ENCODE measurements at places on chromosomes 11 and 22.

GRCh38 chr11:44088377-44088776 lies 7.1 kb upstream of the EXT2 start:
- DNase-seq, result no peak

DNA sequence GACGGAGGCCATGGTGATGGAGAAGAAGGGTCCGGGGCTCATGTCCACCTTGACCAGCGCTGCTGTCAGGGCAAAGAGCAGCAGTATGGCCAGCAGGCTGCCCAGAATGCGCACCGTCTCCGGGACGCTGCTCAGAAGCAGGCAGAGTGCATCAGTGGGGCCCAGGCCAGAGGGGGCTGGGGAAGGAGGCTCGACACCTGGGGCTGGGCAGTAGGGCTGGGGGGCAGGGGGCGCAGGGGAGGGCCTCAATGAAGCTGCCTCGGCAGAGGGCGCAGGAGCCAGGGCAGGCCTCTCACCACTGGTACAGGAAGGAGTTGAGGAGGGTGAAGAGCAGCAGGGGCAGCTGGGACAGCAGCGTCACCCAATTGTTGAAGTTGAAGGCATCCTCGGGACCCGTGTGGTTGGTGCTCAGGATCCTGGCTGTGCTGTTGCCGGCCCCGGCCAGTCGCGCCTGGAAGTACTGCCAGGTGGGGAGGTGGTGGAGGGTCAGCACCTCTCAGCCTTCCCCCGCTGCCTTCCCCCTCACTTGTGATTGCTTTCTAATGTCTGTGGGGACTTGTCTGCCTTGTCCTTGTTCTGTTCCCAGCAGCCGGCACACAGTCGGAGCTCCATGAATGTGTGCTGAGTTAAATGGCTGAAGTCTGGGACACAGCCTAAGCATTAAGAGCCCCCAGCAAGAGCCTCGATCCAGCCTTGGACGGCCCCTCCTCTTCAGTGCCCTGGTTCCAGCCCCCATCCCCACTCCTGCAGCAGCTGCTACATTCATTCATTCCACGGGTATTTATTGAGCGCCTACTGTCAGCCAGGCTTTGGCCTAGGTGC lies 2.3 kb downstream of the SLC29A2 start:
- DNase-seq, result no peak

DNA sequence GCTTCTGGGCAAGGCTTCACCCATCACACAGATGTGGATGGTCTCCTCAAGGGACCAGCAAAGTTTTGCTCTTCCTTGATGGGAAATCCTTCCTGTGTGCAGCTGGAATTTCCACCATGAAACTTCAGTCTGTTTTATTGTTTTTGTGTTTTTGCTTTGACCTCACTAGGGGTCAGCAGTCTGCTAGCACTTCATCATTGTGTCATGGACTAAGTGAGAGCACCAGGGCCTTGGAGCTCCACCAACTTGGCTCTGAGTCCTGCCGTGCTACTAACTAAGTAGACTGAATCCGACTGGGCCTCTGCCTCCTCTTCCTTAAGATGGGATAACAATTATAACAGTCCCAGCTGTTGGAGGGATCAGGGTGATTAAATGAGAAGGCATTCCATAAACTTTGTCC lies 305.8 kb upstream of the NCAM1 start:
- DNase-seq, result no peak

- DNase-seq, result no peak
These were observed 3.3 kb downstream of the MTMR2 start for GRCh38 chr11:95920460-95921105.

DNA sequence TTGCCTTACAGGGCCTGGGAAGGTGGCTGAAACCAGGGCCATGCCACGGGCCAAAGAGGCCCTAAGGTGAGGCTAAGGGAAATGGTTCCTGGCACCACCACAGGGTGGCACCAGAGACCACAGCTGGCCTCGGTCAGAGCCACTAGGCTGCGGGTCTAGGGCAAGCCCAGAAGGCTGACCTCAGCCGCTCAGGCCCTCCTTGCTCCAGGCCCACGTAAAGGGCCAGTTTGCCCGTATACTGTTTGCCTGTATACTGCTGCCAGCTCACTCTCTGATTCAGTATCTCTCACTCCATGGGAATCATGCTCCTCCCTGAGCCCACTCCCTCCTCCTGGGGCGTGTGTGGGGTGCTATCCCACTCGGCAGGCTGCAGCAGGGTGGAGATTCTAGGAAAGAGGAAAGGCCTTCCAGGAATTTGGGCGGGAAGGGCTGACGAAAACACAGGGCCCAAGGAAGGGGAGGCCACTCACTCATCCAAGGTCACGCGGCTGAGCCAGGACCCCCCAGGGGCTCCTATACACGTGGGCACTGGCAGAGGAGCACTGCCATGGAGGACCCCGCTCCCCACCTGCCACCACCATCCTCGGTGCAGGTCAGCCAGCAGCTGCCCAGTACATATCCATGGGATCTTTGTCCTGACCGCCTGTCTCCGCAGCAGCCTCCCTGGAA lies 62.4 kb downstream of the NECTIN1 start:
- no peak for DNase-seq

GRCh38 chr11:58125469-58125868 lies at the start of gene OR9I1:
OR9I1 (minus strand) TSS chr11:58125530; CDS start chr11:58119444, 6,086 bp downstream.
- DNase-seq, result no peak

DNA sequence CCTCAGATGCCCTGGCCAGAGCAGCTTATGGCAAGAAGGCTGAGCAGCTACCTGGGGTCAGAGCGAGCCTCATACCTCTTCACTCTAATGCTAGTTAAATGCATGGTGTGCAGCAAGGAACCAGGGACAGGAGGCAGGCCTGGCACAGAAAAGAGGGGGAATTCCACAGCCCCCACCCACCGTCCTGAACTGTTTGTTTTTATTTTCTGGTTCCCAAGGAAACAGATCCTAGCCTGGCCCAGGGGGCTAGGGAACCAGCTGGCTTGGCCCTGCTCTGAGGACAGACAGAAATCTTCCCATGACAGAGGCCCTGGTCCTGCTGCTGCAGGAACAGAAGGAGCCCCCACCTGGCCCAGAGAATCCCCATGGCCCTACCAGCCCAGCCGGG lies 40.4 kb downstream of the SLCO2B1 start:
- DNase-seq, result no peak

Data from NCI-H1048 (cell line).